ENCODE measurements at places on chromosomes 4 and X.

DNA sequence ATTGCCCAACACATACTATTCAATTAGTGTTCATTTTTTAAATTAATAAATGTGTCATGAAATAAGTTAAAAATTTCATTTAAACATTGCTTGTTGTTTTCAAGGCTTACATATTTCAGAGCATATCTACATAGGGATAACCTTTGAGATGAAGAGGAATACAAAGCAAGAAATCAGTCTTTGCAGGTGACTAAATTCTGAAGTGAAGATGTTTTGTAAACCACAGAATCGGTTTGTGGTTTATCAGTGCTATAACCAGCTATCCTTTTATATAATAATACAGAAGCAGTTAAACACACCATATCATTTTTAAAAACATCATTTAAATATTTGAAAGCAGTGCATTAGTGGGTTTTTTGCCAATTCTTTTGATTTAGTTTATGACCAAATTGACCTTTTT, 26.9 kb downstream of the FAM241A start:
- DNase-seq, result no peak

DNA sequence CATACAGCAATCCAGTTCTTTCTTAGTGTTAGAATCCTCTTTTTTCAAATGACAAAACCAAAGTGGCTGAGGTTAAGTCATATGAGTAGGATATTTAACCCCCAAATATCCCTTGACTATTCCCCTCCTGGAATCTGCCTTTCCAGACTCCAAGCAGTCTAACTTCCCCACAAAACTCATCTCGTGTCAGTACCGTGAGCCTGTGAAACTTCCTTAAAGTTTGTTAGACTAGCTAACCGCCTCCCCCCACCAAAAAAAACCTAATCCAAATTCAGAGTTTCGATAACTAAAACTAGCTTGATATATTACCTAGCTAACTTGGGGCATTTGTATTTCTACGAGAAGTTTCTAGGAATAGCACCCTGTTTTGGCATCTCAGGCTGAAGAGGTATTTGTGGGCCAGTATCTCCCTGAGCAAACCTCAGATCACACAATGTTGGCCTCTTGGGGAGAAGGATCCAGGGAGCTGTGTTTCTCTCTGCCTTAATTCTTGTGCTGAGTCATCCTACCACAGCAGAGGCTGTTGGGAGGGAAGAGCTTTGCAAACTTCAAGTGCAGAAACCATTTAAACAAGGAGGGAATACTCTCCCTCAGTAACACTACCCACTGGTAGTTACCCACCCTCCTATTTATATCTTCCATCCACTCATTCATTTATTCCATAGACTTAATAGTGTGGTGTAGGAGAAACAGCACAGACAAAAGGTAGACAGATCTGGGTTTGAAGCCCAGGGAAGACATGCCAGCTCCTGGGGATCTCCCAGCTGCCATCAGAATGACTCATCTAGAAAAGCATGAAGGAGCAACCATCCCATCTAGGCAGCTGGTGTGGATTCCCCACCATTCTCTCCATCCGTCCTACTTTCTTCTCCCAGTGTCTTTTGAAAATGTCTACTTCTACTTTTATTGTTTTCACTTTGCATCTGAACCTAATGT, 39.3 kb upstream of the TXK start:
- DNase-seq, result no peak

DNA sequence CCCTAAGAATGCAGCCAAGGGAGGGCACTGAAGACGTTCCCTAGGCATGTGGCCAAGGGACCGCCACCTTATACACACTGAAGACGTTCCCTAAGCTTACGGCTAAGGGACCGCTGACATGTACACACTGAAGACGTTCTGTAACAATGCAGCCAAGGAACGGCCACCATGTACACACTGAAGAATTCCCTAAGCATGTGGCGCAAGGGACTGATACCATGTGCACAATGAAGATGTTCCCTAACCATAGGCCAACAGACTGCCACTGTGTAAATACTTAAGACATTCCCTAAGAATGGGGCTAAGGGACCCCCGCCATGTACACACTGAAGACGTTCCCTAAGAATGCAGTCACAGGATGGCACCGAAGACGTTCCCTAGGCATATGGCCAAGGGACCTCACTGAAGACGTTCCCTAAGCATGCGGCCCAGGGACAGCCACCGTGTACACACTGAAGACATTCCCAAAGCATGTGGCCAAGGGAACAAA, 36.1 kb downstream of the DHRSX start:
- no peak for DNase-seq

DNA sequence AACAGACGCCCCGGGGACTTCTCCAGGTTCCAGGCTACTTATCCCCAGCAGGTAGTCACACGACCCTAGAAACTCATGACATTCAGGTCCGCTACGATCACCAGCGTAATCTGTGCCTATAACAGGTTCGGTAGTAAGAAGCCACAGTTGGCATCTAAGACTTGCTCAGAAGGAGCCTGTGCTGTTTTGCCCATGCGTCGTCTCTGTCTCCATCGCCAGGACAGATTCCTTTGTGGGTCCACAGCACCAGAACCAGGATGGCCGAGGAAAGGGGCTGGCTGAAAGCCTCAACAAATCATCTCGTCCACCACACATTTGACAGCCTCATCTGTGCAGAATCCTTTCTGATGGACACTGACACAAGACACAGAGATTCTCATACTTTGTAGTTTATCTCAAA, 319.5 kb upstream of the AGA start:
- no peak for DNase-seq

GRCh38 chr4:170089668-170090351, at the start of gene AADAT:
TSS of gene AADAT (minus strand) at chr4:170089956. CDS start at chr4:170089690, 266 bp downstream.
- no peak for DNase-seq

GRCh38 chrX:132266583-132267355, 47.5 kb upstream of the RAP2C start:
- no peak for DNase-seq

- DNase-seq, result no peak
Measured at GRCh38 chrX:7077241-7078230, 70.0 kb upstream of the STS start.

DNA sequence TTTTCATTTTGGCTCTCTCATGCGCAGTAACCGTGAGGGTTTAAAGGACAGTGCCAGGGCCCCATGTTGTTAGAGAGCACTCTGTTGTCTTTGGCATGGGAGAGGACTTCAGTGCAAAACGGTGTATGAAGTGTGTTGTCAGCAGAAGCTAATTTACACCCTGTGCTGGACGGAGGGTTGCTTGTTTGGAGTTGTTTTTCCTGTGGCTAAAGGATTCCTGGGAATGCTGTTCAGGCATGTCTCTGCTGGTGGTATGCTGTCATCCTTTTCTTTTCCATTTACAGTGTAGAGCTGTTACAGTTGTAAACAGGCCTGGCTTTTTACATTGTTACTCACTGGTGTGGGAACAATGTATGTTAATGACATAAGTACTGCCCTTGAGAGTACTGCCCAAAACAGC, 206.3 kb downstream of the CBR4 start:
- no peak for DNase-seq

- no peak for DNase-seq
Measured at GRCh38 chr4:142129931-142130330, 493.5 kb downstream of the IL15 start.

All from NCI-H2029 treated with DMSO at 0.1 percent for 48 hours (cell line).